Effector CD8-positive, alpha-beta T cell (primary cell): ENCODE measurements at places on chromosomes 4 and X.

GRCh38 chr4:16583764-16584163 lies 314.7 kb downstream of the LDB2 start:
- no peak for DNase-seq

DNA sequence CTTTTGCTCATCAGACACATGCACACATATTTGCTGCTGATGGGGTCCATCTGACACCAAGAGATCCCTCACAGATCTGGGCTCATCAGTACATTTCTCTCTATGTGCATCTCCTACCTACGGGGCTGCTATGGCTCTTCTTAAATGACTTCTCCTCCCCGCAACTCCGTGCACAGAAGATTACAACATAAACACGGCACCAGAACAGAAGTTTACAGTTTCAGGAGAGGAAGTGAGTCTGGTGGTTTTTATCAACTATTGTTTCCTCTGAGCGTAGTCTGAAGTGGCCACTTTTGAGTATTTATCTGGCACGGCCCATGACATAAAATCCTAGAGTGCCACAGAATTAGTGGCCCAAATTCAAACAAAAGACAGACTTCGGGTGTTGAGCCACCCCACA lies 263.8 kb downstream of the PRDM5 start:
- no peak for DNase-seq

DNA sequence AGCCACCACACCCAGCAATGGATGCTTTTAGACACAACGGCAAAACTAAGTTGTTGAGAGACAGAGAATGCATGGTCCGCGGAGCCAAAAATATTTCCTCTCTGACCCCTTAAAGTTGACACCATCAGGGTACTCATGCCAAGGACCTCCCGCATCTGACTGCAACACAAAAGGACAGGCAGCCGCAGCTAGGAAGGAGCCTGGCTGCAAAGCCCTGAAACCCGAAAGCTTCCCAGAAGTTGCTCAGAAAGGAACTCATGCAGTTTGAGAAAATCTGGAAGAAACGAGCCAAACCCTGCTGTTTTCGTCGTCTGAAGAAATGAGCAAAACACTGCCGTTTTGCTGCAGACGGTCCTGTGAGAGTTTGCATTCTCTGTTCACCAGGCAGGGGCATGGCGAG lies 16.5 kb downstream of the DHRSX start:
- DNase-seq = no peak

- DNase-seq = no peak
These were observed 71.6 kb downstream of the NEK1 start for GRCh38 chr4:169540774-169541173.

GRCh38 chr4:92996533-92996932 lies 692.8 kb downstream of the GRID2 start:
- DNase-seq = no peak

DNA sequence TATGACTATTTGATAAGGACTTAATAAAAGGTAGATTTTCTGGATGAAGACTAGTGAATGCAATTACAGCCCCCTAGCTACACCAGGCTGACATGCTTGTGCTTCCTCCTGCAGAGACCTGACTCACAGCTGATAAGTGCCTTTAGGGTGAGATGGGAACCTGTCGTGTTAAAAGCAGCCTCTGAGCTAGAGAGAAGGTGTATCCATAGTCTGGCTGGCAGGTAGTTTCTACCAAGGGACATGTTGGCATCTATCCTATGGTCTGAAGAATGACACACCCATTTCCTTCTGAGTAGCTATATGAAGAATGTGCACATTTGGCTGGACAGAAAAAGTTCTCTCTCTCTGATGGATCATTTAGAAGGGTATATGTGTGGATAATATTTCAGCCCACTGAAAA lies 64.1 kb downstream of the PARM1 start:
- DNase-seq = no peak

DNA sequence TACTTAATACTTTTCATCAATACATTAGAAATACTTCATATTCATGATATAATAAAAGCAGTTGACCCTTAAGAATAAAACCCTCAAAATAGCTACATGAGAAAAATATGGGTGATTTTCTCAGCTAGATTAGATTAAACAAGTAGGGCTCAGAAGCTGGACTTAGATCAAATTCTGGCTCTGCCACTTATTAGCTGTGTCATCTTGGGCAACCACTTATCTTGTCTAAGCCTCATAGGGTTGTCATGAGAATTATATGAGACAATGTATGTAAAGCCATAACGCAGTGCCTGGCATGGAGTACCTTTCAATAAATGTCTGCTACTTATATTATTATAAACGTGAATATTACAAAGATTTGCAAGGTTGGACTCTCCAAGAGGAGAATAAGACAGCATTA lies 84.3 kb upstream of the PGRMC2 start:
- no peak for DNase-seq

DNA sequence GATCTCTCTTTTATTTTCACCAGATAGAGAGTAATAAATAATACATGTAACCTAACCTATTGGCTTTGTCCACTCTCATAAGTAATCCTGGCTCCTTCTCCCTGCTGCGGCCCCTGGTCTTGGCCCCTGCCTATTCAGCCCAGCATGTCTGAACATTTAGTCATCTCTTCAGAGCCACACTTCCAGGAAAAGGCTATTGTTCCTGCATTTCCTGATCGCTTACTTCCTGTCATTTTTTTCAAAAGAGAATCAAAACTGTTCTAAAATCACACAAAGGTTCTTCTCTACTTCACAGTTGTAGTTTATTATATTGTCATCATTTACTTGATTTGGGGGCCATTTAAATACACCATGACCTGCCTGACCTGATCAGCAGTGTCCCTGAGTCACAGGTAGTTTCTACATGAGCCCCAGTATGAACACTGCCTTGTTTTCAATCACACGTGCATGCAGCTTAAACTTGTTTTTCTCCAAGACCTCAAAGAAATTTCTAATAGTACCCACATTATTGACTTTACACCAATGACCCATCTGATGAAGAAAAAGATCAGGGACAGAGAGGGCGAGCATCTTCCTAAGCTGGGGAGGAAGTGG lies 47.4 kb upstream of the KDR start:
- DNase-seq = no peak

DNA sequence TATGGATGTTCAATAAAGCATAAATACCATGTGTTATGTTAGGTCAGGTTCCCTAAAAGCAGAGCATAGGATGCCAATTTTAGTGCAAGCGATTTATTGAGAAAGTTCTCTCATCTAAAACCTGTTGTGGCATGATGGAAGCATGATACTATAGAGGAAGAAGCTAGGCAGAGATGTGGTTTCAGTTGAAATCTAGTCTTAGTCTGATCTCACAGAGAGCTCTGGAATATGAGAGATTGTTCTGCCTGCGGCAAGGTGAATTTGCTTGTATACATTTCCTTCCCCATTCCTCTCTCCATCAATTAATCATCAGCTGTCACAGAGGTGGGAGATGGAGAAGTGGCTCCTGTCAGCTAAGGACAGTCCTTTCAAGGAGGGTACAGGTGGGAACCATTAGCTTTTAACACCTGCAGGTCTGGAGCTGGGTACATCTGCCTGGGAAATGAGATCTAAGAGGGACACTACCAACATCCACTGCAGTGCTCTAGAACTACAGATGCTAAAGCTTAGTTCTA lies 252.4 kb downstream of the CFAP299 start:
- DNase-seq = no peak

GRCh38 chrX:17470136-17470535 lies 95.1 kb downstream of the NHS start:
- no peak for DNase-seq
